Left ventricle myocardium inferior (tissue), 1 donor: ENCODE measurements at places on chromosomes 4 and X. TPM values are rescaled to one million over a fixed set of nuclear protein-coding genes. Genes with fewer than 3 reads are reported as not detected.
A peak's percentile ranks its signal among the peaks of the same experiment; 100 is the strongest.

DNA sequence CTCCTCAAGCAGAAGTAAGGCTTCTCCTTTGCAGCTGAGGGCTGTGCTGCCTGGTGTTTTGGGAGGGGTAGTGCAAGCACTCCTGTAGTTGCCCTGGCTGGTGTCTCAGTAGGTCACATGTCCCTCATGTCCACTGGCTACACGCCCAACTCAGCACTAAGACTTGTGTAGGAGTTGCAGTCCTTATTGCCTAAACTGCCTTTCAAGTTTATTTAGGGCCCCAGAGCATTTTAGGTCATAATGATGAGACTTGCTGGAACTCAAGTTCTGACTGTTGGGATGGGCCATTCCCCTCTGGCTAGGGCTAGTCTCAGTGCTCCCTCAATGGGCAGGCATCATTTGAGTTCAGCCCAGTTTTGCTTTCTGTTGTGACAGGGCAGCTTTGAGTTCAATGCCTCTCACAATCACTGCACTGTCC lies 44.1 kb downstream of the PPM1K start:
- H3K27ac ChIP-seq: peak overlapping the region; percentile 73
- DNase-seq: peak; percentile 72
- no peaks in the 10 kb centered on the region for H3K27me3 ChIP-seq
- H3K4me1 ChIP-seq: peaks cover 18% of the 10 kb centered on the region
- H3K36me3 ChIP-seq: no peaks in the 10 kb centered on the region
- H3K4me3 ChIP-seq: no peak overlapping the region

Gene DDX53
- not detected for total RNA-seq

DNA sequence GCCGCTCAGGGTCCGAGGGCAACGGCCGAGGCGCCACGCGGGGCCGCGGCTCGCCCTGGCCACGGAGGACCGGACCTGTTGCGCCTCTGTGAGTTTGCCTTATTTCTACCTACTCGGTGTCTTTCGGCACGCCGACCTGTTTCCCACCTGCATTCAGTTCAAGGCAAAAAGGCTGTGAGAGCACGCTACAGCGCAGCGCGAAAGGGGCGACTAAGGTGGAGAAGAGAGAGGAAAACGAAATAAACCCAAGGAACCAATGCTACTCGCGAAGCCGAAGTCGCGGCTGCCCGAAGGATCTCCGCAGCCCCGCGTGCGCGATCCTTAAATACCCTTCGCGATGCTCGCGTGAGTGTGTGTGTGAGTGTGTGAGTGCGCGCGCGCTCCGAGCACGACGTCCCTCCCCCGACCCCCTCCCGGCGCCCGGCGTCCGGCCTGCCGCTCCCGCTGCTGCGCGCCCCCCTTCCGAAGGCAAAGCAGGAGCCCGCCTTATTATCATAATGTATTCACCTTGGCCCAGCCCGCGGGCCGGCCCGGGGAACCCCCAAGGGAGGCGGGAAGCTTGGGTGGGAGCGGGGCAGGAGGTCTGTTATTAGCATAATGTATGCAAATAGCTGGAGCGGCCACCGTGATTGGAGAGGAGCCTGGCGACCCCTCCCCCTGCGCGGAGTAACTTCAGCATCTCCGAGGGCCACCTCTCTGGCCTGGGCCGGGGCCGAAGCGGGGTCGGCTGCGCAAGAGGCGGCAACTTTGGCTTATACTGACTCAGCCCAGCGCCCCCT lies at the start of gene COL25A1:
COL25A1 (minus strand) TSS at position 298 of the 779 bp plus-strand sequence.
- H3K27me3 ChIP-seq: peaks cover 53% of the 10 kb centered on the region
- peak within 1 kb of the TSS; percentile 72 for H3K27ac ChIP-seq

Gene BEND4
- total RNA-seq: not detected

Gene SLC26A1
- not detected for total RNA-seq

DNA sequence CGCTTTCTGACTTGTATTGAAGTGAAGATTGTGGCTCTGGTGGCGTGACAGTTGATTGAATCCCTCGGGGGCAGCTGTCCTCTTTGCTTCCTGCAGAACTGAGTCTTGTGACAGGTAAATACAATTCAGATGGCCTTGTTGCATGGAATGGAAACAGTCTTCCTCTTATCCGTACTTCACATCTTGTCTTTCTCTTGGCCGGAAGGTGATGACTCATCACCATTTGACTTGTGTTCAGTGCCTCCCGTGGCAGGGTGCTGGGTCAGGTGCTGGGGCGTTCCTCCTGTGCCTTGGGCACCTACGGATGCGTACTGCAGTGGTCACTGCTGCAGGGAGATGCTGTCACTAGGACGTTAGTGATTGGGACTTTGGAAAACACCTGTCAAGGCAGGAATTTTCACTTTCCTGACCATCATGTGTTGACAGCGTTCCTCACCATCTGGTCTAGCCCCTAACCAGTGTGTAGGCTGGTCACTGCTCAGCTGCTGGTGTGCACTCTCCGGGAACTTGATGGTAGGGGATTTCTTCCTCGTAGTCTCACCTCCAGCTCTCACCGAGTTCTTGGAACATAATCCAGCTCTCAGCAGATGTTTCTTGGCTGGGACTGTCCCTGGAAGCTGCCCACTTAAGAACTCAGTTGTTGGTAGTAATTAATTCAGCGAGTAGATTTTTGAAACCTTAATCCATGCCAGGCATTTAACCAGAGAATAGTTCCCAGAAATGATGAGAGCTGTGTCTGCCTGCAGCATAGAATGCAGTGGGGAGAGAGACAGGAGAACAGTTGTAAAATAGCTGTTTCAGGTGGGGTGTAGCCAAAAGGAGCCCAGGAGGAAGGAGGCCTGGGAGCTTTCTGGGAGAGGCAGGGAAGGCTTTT lies 7.2 kb downstream of the TBC1D14 start:
- H3K27ac ChIP-seq: peak overlapping the region; percentile 40
- DNase-seq: no peak
- H3K27me3 ChIP-seq: no peaks in the 10 kb centered on the region
- H3K4me1 ChIP-seq: peaks cover 60% of the 10 kb centered on the region
- no peaks in the 10 kb centered on the region for H3K36me3 ChIP-seq

DNA sequence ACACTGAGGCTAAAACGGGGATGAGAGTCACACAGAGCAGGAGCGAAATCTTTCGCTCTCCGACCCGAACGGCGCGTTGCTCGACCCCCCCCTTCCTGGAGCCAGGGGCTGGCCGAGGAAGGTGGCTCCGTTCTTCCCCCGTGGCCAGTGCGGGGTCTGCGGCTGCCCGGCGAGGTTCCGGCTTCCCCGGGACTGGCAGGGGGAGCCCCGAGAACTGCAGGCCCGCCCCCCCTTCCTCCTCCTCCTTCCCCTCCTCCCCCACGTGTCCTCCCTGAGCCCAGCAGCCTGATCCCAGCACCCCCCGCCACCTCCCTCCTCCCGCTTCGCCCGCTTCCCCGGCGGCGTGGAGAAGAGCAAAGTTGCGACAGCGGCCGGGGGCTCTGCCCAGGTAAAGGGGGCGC lies 2.4 kb upstream of the BCORL1 start:
- H3K36me3 ChIP-seq: no peaks in the 10 kb centered on the region
- no peaks in the 10 kb centered on the region for H3K27me3 ChIP-seq
- H3K4me1 ChIP-seq: peaks cover 9% of the 10 kb centered on the region
- DNase-seq: no peak
- no peak overlapping the region for H3K4me3 ChIP-seq
- H3K27ac ChIP-seq: peak overlapping the region; percentile 82
